Esophagus mucosa (tissue), 1 donor: ENCODE measurements at places on chromosomes 7 and 10.

- ATAC-seq = no peak
Measured at GRCh38 chr7:83451501-83452045, 197.4 kb downstream of the SEMA3E start.

- no peak for ATAC-seq
Measured at GRCh38 chr7:31051598-31052486, at the start of gene ADCYAP1R1. ADCYAP1R1 (plus strand) TSS chr7:31052308; CDS start chr7:31063265, 10,957 bp downstream.

GRCh38 chr10:89867964-89868363, 166.6 kb downstream of the KIF20B start:
- ATAC-seq = peak; percentile 42

DNA sequence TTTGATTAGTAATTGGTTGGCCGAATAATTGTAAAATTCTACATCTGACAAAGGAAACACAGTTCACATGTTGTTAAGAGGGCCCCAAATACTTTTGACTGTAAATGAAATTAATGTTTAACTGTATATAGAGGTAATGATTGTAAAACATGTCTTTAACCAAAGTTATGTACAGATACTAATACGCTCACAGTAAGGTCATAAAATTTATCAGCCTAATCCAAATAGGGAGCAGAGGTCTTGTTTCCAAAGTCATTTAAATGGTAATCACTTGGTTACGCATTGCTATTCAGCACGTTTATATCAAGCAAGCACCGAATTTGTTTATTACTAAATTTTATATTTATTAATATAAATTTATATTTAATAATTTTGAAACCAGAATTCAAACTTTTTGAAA, 1.4 kb downstream of the PHYHIPL start:
- no peak for ATAC-seq

- ATAC-seq = no peak
Measured at GRCh38 chr7:113094517-113095249, 8.1 kb upstream of the GPR85 start.

GRCh38 chr10:128310971-128311658, 184.9 kb upstream of the MKI67 start:
- ATAC-seq = no peak
